ENCODE measurements at places on chromosomes 6 and 20. TPM values are rescaled to one million over a fixed set of nuclear protein-coding genes. Genes with fewer than 3 reads are reported as not detected.

MICB gene
- total RNA-seq: 7.5 TPM

LPA gene
- not detected for total RNA-seq

ADGRF1 gene
- not detected for total RNA-seq

ZBTB46 gene
- total RNA-seq: 87.3 TPM

ZNF343 gene
- 8.3 TPM for total RNA-seq

GNMT gene
- total RNA-seq: 0.17 TPM

RNF182 gene
- 0.09 TPM for total RNA-seq

GPLD1 gene
- total RNA-seq: 0.43 TPM

ELOVL4 gene
- total RNA-seq: 0.60 TPM

HIVEP2 gene
- 11.3 TPM for total RNA-seq

FNDC1 gene
- 0.09 TPM for total RNA-seq

ERVFRD-1 gene
- not detected for total RNA-seq

PRICKLE4 gene
- 6.9 TPM for total RNA-seq

SFTA2 gene
- not detected for total RNA-seq

CCN6 gene
- total RNA-seq: not detected

DLGAP4 gene
- 11.6 TPM for total RNA-seq

RSPO4 gene
- total RNA-seq: not detected

GHRH gene
- not detected for total RNA-seq

OPRL1 gene
- total RNA-seq: 1.6 TPM

ACAT2 gene
- total RNA-seq: 23.3 TPM

TFAP2D gene
- total RNA-seq: not detected

ULBP3 gene
- total RNA-seq: 5.0 TPM

RAET1L gene
- not detected for total RNA-seq

CD109 gene
- total RNA-seq: 3.8 TPM

OR12D3 gene
- total RNA-seq: not detected

HEY2 gene
- total RNA-seq: under 0.01 TPM

HCK gene
- not detected for total RNA-seq

Data from dermis lymphatic vessel endothelial cell (primary cell).